ENCODE measurements at places on chromosomes 4 and X.

DNA sequence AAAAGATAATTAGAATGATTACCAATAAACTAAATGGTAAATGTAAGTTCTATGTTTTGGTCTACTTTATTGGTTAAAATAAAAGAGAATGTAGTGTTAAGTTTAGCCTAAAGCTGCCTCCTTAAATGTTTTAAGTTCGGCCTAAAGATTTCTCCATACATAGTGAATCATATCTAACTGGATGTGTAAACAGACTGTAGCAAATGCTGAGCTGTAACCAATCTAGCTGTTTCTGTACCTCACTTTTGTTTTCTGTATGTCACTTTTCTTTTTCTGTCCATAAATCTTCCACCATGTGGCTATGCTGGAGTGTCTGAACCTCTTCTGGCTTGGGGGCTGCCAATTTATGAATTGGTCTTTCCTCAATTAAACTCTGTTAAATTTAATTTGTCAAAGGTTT lies 121.2 kb downstream of the TBCK start:
- DNase-seq: no peak

DNA sequence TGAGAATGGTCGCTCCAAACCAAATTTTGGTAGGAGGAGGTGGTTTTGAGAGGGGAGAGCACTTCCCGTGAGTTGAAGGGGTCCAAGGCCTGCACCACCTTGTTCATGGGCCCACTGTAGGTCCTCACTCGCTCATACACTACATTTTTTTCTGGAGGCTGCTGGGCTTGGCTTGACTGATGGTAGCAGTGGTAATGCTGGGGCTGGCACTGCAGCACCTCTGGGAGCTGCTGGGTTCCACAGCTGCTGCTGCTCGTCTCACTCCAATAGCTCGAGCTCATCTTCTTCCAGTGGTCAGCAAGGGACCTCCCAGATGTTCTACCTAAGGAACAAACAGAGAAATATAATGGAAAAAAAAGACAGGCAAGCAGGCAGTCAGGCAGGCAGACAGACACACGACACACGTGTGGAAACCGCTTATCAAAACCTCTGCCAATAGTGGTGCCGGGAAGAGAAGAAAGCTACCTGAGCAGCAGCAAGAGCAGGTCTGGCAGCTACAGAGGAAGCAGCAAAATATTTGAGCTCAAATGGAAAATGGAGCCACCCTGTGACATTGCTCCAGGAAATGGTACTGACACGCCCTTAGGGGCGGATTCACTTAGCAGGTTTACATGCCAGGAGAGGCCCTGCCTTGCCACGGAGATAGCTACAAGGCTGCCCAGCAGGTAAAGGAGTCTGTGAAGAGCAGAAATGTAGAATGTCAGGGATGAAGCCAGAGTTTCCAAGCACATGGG lies at the start of gene POF1B:
Gene POF1B (minus strand): TSS at position 492 of the 734 bp plus-strand sequence. CDS start 211 bp downstream, at position 281.
- DNase-seq: no peak

GRCh38 chr4:95439896-95440295 lies 108.9 kb downstream of the UNC5C start:
- DNase-seq: no peak

- no peak for DNase-seq
Measured at GRCh38 chrX:46354481-46354880, 190.7 kb downstream of the ZNF674 start.

- no peak for DNase-seq
Measured at GRCh38 chr4:155615081-155615887, 51.4 kb upstream of the GUCY1A1 start.

DNA sequence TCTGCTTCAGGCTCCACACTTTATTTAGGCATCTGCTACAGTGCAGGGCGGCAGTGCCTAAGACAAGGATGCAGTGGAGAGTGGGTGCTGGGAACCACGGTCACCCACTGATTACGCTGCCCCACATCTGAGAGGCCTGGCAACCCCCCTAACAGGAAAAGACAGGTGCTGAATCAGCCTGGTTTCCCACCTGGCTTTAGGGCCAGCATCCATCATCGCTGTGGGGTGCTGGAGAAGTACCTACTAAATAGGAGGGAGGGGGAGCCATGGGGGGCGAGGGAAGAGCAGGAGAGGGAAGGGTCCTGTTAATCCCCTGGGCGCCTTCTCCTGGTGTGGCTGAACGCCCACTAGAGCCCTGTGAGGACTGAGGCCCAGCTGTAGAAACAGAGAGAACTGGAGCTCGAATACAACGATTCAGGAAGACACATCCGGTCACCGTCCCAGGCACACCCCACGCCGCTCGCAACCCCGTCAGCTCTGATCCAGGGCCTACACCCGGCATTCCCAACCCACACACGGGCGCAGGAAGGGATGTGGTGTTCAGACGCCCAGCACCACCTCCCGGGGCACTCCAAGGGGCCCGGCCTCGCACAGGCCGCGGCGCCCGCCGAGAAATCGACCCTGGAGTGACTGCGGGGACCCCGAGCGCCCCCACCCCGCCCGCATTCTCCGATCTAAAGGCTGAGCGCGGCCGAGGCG lies 554 bp downstream of the DCTD start:
- DNase-seq: no peak

- DNase-seq: no peak
Measured at GRCh38 chr4:91990726-91991125, 313.0 kb upstream of the GRID2 start.

- DNase-seq: no peak
Measured at GRCh38 chr4:110484029-110484428, 8.1 kb downstream of the ENPEP start.

DNA sequence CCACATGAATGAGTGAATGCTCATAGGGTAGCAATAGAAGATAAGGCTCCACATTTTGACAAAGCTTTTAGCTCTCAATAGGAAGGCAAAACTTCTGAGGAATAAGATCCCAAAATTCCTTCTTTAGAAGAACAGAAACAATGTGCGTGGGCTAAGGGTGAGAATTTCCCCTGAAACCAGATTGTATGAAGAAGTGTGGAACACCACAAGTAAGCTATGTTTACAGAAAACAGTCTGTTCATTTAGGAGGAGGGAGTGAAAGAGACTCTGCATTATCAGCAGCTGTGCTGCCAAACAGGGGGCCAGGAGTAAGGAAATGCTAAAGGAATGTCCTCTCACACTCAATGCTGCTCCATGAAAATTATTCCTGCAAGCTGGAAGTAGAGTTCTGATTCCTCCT lies 851.6 kb downstream of the CENPC start:
- no peak for DNase-seq

- DNase-seq: no peak
Measured at GRCh38 chr4:21885241-21885640, 63.3 kb downstream of the KCNIP4 start.

- no peak for DNase-seq
Measured at GRCh38 chr4:93776386-93777080, 52.0 kb upstream of the ATOH1 start.

GRCh38 chr4:111014537-111014936 lies 391.7 kb upstream of the PITX2 start:
- no peak for DNase-seq

DNA sequence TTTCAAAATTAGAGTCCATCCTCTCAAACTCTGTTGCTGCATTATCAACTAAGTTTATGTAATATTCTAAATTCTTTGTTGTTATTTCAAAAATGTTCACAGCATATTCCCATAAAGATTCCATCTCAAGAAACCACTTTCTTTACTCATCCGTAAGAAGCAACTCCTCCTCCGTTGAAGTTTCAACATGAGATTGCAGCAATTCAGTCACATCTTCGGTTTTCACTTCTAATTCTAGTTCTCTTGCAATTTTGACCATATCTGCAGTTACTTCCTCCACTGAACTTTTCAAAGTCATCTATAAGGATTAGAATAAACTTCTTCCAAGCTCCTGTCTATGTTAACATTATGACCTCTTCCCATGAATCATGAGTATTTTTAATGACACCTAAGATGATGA lies 216.6 kb upstream of the SLC7A11 start:
- no peak for DNase-seq

- DNase-seq: no peak
Measured at GRCh38 chr4:86942185-86942666, 7.4 kb downstream of the AFF1 start.

GRCh38 chrX:41302370-41302769 lies 31.6 kb upstream of the DDX3X start:
- no peak for DNase-seq

DNA sequence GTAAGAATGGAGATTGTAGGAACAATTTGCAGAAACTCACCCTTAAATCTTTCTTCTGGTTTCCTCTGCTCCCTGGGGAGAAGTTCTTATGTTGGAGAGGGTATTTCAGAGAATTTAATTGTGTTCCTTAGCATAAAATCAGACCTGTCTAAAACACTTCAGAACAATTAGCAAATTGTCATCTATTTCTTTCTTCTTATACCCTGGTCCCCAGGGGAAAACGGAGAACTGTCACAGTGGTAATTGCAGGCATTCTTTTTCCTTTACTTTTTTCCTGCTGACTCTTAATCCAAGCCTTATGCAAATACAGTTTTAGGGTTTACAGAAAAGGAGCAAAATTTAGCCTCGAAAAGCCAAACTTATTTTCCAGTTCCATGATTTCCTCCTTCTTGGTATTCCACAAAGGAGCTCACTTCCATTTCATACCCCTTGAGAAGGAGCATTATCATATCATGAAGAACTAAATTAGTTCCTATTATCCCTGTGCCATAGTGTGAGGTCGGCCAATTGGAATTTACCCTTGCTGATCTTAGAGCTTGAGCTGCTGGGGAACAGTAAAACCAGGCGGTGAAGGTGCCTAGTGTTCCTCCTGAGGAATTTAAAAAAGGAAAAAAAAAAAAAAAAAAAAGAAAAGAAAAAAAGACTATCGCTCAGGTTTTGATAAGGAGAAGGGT lies 173.8 kb downstream of the IL15 start:
- DNase-seq: no peak

- DNase-seq: no peak
Measured at GRCh38 chrX:136159611-136160025, 12.3 kb downstream of the FHL1 start.

DNA sequence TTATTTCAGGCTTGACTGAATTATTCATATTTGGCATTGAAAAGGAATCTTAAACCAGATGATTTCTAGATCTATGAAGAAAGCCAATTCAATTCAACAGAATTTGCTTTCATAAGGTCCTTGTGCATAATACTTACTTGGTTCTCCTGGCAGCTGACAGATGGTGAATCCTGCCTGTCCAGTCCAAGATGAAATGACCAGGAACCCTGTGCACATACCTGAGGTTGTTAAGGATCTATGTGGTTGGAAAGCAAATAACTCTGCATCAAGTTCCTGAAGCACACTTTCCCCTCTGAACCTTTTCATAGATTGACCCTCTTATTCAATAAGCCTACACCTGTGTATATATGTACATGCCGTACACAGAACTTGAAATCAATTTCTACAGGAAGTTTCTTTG lies 562.7 kb downstream of the PPARGC1A start:
- no peak for DNase-seq

GRCh38 chrX:119573840-119574393 lies 446 bp upstream of the UBE2A start:
- DNase-seq: no peak

GRCh38 chr4:68987007-68987406 lies 35.4 kb upstream of the UGT2A3 start:
- DNase-seq: no peak

Measured in putamen (tissue), 1 donor.